ENCODE measurements at places on chromosomes 6 and 20.

GRCh38 chr6:5030596-5031136, 26.8 kb upstream of the RPP40 start:
- DNase-seq, result peak; percentile 78

DNA sequence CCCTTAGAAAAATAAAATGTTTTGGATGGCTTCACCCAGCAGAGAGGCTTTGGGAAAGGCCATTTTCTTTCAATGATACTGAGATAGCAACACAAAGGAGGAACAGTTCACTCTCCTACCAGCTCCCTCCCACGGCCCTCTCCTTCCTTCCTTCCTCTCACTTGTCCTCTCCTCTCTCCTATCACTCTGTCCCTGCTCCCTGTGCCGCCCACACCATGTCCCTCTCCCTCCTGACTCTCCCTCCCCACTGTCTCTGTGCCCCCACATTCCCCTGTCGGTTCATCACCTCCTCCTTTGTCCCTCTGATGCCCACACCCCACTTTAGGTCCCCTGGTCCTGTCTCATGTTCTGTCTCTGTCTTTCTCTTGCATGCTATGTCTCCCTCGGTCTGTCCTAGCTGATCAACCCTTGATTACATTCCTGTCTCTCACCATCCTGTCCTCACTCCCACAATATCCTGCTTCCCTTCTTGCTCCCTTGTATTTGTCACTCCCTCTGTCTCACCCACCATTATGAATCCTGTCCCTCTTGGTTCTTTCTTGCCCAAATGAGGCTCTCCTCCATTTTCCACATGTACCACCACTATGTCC, 30.1 kb downstream of the ELMO2 start:
- no peak for DNase-seq

DNA sequence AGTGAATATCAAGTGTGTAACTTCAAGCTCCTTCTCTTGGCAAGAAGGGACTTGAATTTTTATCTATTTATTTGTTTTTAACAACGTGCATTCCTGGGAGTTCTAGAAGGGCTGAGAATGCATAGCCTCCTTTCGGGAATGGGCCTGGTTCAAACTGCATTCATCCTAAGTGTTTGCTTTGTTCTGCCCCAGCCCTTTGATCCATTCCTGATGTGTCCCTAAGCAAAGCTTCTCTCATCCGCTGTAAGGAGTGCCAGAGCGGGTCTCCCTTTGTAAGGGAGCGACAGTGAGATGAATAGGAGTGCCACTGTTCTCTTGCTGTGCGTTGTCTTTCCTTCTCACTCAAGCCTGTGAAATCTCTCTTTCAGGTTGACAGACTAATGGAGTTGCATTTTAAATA, 61.0 kb upstream of the VSTM2L start:
- no peak for DNase-seq

GRCh38 chr6:49001856-49002541, 461.1 kb downstream of the MMUT start:
- DNase-seq, result no peak

- peak; percentile 20 for DNase-seq
These were observed 1.3 kb downstream of the CARMIL1 start for GRCh38 chr6:25280344-25281074.

Data from urothelium cell line (cell line).